Activated naive CD4-positive, alpha-beta T cell treated with anti-CD3 and anti-CD28 coated beads, Interleukin-2, amount 10 ng/mL, durations not matched to agents 7 days and 5 days (primary cell): ENCODE measurements at places on chromosomes 2 and 18.
A peak's percentile ranks its signal among the peaks of the same experiment; 100 is the strongest.

DNA sequence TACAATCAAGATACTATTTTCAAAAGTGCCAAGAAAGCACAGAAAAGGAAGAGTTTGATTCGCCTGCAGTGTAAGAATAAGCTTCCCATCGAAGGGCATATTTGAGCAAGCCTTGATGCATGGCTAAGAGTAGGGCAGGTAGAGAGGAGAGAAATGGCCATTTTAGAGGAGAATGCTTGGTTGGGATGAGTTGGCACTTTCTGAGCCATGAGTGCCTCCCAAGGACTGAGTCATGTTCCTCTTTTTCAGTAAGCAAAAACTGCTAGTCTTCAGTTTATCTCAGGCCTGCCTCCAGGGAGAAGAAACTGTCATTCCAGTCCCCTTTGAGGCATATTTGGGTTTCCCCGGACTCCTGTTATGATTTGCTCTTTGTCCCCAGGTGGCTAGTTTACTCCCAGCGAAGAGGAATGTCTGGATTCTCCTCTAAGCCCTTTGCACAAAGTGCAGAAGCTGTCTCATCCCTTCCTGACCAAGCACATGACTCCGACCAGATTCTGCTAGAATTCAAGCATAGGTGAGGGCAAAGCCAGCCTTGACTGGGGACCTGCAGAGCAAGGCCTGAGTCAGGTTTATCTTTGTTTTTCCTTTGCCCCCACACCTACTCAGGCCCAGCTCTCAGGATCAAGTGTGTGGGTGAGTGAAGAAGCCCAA, 115.2 kb downstream of the TTC32 start:
- DNase-seq, result no peak

- no peak for DNase-seq
Observed at GRCh38 chr2:237617587-237617982, 9.8 kb upstream of the LRRFIP1 start.

DNA sequence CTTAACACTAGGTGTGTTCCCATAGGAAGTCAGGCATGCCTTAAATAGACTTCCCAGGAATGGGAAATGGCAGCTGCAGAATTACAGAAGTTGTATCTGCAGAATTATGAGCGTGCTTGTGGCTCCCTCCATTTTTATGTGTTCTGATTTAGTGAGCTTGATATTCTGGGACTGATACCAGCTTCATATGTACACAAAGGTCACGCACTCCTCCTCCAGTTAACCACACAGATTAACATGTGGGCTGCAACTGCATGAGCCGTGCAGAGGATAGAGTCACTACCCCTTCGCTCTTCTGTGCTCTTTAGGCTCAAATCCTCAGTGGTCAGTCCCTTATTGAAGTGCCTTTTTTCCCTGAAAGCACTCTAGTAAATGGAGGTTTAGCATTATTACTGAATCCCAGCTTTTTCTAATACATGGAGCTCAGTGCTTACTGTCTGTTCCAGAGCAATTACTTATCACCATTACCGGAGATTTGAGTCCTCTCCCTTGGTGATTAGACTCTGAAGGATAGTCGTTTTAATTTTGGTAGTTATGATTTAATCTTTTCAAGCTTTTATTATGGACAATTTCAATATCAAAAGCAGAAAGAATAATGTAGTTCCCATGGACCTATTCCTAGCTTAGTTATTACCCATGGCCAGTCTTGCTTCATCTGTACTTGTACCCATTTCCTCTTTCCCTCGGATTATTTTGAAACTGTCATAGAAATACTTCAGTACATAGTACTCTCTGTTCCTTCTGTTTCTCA, 238.3 kb downstream of the PRKCE start:
- no peak for DNase-seq

GRCh38 chr2:219127037-219127635, 33.5 kb downstream of the NHEJ1 start:
- no peak for DNase-seq

GRCh38 chr2:134505446-134505845, 213.4 kb downstream of the TMEM163 start:
- no peak for DNase-seq

DNA sequence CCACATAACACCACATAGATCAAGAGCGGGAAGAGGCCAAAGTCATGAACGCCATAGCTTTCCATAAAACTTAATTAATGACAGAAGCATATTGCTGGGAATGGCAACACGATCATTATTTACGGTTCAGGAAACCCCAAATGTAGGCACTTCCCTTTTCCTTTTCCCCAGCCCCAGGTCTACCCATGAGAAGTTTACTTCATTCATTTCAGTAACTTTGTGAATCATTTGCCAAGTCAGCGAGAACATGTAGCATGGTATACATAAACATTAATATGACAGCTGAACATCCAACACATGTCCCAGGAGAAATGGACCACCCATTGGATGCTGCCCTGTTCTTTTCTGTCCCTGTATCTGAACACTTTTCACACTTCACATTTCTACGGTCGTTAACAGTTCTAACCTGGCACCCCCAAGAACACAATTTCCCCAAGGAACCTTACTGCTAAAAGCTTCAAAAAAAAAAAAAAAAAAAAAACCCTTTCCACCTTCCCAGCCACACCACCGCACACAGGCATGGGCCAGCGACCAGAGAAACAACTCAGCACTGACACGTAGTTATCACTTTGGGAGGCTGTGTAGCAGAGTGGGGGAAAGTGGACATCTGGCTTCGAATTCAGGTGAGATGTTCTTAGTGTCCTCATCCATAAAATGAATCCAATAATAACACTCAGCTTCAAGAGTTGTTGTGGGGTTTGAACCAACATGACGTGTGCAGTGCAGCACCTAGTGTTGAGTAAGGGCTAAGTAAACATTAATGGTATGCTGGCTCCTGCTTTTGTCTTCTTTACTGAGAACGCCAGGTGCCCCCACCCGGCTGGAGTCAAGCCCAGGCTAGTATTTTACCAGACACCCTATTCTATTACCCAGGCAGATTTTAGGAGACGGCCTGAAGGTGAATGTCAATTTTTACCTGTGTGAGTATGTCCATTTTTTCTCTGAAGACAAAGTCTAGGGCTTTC, 371.5 kb downstream of the LNPK start:
- no peak for DNase-seq

GRCh38 chr2:109507217-109507616, 106.5 kb downstream of the SEPTIN10 start:
- DNase-seq, result no peak

- no peak for DNase-seq
Observed at GRCh38 chr18:55401638-55402191, 186.3 kb downstream of the TCF4 start.

- DNase-seq, result peak; percentile 82
Observed at GRCh38 chr2:64873472-64873924, 115.7 kb upstream of the SLC1A4 start.

DNA sequence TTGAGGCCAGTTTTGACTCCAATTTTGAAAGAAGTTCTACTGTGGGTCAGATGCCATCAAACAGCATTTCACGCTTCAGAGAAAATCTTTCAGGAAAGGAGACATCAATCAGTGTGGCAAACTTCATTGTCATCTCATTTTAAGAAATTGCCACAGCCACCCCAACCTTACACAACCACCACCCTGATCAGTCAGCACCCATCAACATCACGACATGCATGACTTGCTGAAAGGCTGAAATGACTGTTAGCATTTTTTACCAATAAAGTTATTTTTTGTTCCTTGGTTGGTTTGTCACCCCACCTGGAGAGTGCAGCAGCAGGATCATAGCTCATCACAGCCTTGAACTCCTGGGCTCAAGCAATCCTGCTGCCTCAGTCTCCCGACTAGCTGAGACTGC, 10.4 kb downstream of the DNAJC10 start:
- DNase-seq, result no peak

DNA sequence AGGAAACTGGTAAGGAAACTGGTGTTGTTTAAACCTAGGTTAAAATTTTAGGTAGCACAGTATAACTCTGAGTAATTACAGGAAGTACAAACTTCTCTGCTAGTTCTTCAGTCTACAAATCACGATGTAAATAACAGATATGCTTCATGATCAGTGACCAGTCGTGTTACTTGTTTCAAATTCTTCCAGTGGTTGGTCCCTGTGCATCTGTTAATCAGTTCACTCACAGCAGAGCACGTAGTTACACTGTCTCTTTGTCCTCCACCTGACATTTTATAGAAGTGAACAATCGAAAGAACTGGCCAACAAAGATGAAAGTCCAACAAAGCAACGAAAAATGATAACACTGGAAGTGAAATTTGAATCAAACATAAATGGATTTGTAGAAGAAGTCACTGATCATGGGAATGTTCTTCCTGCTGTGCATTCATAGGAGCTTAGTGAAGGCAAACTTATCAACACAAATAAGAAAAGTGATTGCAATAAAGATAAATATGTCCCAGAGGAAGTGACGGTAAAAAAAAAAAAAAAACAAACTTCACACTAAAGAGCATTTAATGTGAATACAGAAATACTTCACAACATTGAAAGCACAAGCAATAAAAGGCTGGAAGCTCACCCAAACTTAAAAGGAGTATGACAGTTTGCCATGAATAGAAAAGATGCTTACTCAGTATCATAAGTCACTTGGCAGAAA, 7.0 kb downstream of the EIF2AK2 start:
- no peak for DNase-seq

- DNase-seq, result no peak
Observed at GRCh38 chr2:96409081-96409819, 73.7 kb downstream of the NCAPH start.

GRCh38 chr2:67880291-67880761, 182.5 kb downstream of the C1D start:
- DNase-seq, result no peak

DNA sequence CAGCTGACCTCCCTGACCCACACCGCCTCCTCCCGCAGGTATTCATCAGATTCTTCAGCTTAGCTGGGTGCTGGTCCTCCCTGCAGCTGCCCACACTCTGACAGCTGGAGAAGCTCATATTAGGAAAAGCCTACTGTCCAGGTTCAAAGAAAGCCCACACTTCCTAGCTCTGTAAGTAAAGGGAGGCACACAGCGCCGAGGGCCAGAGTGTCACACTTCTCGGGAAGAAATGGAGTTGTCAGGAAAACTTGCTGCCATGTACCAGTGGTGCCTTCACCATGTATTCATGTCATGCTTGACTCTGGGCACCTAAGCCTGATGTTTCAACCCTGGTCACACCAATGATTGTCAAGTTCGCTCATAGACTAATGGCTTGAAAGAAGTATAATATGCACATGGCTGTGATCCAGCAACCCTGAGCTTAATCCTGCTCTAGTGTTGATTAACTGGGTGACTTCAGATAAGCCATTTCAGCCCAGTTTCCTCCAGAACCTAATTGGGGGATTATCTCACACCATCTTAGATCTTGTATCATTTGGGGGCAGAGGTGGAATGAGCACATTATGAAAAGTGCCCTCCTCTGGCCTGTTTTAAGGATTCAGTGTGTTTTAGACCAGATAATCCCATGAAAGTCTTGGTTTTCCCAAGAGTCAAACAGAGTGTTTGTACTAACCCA, 180.3 kb upstream of the PARD3B start:
- no peak for DNase-seq

GRCh38 chr2:204264085-204264553, 281.2 kb upstream of the PARD3B start:
- no peak for DNase-seq

DNA sequence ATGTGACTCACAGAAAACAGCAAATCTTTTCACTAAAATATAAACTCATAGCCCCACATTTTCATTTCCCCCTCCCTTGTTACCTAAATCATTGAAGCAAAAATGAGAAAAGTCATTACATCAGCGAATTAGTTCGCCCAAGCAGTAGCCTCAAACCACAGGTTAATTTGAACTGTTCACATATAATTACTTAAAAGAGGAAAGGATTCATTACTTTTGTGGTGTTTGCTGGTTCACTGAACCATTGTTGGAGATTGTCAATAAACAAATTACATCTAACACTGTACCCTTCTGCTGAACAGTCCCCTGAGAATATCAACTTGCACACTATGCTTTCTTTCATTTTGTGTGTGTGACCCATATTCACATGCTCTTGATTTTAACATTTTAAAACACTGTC, 238.7 kb downstream of the ERBB4 start:
- DNase-seq, result no peak

GRCh38 chr2:104412384-104412783, 441.5 kb upstream of the POU3F3 start:
- DNase-seq, result peak; percentile 33

DNA sequence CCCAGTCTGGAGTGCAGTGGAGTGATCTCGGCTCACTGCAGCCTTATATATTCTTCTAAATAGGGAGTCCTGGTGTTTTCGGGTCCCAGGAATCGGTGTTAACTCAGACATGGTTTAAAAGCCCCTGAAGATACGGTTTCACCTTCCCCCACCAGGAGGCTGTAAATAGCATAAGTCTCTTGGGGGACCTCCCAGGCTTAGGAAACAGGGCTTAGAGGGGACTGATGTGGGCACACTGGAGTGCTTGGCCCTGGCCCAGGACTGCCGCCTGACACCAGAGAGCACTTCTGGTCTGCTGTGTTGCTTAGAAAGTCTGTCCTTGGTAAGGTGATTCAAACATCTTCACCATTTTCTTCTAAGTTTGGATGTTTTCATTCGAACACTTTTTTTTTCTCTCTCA, 39.7 kb upstream of the MAP4K4 start:
- no peak for DNase-seq

DNA sequence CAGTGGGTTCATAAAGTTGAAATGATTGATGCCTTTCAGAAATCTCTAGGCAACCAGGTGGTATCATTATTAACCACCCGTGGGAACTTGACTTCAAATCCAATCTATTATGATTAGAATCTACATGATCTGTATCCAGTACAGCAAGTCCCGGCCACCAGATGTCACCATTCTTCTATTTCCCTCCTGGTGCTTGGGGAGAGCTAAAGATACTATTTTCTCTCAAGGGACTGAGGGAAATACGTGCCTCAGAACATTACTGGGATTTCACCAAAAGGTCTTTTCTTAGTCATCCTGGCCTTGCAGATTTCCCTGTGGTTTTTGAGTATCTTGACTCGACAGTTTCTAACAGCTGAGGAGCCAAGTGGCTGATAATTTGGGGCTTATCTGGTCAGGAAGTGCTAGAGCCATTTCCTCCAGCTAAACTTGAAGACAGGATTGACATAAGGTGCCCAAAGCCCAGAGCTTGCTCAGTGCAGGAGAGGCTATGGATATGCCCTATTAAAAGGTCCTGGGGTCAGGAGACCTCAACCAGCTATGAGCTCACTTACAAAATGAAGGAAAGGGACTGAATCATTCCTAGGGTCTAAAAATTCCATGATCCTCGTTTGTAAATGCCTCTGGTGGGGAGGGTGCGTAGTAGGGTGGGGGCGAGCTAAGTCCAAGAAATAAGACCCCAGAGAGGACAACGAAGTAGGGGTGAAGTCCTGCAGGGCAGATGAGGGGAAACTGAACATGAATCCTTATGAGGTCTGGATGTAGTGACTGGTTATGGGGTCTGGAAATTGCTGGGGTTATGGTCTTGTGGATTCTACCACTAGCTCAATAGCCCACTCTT, 135.4 kb upstream of the MGAT5 start:
- peak; percentile 92 for DNase-seq
